ENCODE measurements at places on chromosomes 16 and 17. TPM values are rescaled to one million over a fixed set of nuclear protein-coding genes. Genes with fewer than 3 reads are reported as not detected.
A peak's percentile ranks its signal among the peaks of the same experiment; 100 is the strongest.

Gene TERB1
- total RNA-seq = not detected

Gene CACNA1H
- total RNA-seq = 0.03 TPM

Gene PRSS33
- not detected for total RNA-seq

DNA sequence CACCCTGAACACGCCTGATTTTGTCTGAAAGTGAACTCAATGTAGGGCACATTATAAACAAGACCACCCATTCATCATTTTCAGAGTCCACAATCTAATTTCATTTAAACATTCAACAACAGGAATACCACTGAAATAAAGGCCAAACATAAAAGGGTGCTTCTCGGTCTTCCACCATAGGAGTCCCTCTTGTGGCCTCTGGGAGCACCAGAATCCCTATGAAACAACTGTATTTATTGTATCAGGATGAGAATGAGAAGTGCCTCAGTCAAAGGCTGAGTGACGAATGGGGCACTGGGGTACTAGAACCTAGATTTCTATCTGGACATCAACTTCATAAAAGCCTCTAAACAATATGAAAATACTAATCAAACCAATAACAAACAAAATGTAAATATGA lies 40.4 kb downstream of the NXPH3 start:
- DNase-seq = no peak

- peak; percentile 11 for DNase-seq
Observed at GRCh38 chr16:46862555-46863447, 21.4 kb upstream of the GPT2 start.

- DNase-seq = peak; percentile 37
Observed at GRCh38 chr17:45235416-45236281, 14.0 kb downstream of the FMNL1 start.

DNA sequence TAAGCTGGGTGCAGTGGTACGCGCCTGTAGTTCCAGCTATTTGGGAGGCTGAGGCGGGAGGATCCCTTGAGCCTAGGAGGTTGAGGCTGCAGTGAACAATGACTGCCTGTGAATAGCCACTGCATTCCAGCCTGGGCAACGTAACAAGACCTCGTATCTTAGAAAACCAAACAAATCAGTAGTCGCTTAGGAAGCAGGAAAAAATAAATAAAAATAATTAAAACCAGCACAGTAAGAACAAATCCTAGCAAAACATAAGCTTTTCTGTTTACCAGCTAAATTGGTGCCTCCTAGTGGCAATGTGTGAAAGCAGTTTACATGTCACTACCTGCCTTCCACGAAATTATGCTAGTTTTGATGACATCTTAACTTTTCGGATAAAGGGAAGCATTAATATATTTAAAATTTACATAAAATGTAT lies 1.3 kb downstream of the ARMC5 start:
- peak; percentile 78 for DNase-seq

DNA sequence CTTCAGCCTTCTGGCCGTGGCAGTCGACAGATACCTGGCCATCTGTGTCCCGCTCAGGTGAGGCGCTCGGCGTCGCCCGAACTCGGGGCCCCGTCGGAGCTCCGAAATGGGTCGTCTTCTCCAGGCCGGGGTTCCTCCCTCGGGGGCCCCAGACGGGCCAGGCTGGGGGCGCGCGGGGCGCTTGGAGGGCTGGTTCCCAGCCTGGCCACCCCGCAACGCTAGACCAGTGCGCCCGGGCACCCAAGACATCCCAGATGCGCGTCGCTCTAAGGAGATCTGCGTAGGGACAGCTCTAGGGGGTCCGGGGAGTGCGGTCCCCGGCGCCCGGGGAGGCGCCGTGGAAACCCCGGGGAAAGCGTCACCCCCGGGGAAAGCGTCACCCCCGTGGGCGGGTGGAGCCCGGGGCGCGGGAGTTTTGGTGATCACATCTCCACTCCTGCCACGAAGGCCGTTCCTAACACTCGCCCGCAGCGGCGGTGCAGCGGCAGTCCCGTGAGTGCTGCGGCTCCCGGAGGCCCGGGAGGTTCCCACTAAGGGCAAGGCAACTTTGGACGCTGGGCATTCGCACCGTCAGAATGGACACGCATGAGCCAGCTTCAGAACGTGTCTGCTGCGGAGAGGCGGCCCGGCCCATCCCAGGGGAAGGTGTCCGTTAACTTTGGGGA lies 729 bp downstream of the ADORA2B start:
- no peak for DNase-seq

GRCh38 chr16:74637742-74638453 lies 28.8 kb downstream of the RFWD3 start:
- no peak for DNase-seq

Measured in HFFc6 (cell line).